ENCODE measurements at places on chromosomes 12 and 14. TPM values are rescaled to one million over a fixed set of nuclear protein-coding genes. Genes with fewer than 3 reads are reported as not detected.

DNA sequence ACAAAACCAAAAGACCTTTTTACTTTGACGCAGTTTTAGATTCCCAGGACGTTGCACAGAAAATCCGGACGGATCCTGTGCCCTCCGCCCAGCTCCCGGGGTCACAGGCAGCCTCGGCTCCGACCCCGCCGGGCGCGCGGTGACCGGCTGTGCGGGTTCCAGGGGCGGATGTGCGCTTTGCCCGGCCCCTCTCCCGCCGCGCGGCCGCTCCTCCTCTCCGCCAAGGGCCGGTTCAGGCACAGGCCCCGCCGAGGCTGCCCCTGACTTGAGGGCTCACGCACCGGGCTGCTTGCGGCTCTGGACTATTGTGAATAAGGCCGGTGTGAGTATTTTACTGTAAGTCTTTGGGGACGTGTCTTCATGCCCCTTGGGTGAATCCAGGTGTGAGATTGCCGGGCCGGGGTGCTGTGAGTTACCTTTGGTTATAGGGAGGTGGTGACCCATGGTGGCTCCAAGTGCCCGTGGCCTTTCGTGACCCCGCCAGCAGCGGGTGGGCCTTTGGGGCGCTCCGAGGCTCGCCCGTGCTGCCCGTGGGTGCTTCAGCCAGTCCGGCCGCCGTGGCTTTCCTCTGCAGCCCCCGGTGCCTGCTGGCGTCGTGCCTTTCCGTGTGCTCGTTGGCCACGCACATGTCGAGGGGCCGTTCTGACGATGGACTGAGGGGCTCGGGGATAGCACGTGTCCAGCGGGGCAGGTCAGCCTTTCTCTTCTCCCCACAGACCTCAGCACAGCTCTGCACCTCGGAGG lies 45.9 kb downstream of the NOC4L start:
- no peak for DNase-seq

GRCh38 chr12:48933664-48934311 lies 8.5 kb upstream of the FKBP11 start:
- no peak for DNase-seq

GRCh38 chr12:56115329-56115728 lies 1.1 kb upstream of the RPL41 start:
- DNase-seq, result peak; percentile 47

DNA sequence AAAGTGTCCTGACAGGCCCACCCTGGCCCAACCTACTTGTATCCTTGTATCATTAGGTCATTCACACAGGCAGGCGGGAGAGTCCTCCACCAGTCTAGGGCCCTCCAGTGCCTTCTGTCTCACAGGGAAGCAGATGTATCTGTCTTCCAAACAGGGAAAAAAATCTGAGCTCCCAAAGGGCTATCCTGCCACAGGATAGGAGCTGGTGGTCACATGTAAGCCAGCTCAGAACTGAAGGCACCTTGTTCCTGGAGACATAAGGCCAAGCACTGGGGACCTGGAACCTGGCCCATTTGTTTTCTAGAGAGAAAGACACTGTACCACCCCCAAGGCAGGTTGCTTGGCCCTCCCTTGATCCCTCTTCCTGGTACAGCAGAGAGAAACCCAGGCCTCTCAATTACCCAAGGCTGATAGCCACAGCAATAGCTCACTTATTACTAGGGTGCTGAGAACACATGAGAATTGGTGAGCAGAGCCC lies 19.4 kb upstream of the PLEKHH1 start:
- DNase-seq, result no peak

DNA sequence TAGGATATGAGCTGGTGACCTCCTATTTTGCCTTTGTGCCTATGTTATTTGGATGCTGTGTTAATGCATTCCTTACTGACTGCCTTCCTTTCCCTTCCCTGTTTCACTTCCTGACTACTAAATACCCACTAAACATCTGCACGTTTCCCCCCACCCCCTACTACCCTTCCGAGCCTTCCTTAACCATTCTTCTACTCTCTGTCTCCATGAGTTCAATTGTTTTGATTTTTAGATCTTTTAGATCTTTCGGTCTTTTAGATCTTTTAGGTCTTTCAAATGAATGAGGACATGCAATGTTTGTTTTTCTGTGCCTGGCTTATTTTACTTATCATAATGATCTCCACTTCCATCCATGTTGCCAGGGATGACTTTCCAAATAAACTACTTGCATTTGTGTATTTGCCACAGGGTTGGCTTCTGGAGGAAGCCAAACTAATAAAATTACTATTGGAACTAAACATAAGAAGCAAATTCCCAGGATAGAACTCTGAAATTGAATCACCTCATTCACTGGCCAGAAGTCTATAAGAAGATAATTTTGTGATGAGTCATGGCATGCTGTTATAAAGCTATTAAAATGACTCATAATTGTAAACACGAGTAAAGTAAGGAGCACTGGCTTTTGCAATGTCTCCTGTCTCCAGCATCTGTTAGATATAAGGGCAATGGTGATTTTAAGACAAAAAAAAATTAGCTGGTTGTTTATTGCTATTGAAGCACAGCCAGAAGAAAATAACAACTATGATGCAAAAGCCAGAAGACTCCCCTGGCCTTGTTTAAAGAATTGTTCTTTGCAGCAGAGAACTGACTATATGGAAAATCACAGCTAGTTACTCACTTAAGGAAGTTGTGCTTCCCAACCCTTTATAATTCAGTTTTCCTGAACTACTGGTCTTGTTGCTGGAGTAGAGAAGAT lies 586.3 kb downstream of the LRFN5 start:
- DNase-seq, result peak; percentile 99

- DNase-seq, result peak; percentile 69
These were observed 39.7 kb downstream of the PSMA6 start for GRCh38 chr14:35331605-35332516.

- no peak for DNase-seq
These were observed 557.0 kb downstream of the VRK1 start for GRCh38 chr14:97354119-97354722.

DNA sequence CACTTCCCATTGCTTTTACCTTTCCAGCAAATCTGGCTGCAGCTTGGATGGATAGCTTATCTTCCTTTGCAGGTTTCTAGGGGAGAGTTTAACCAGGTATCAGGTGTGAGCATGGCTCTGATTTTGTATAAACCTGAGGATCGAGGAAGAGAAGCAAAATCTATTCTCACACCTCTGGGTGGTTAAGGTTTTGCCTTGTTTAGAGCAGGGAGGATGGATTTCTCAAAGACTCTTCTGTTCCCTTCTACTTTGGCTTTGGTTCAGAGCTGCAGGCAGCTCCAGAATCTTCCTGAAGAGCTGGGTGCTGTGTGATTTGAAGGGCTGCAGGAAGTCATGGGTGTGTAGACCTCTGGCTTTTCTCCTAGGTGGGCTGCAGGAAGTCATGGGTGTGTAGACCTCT lies 1.7 kb downstream of the JDP2 start:
- no peak for DNase-seq

CPNE6 gene
- total RNA-seq, result not detected

SPX gene
- 1.3 TPM for total RNA-seq
